A549 treated with AZD2906 at 1 μM for 4 hours (cell line): ENCODE measurements at places on chromosomes 2 and 18. TPM values are rescaled to one million over a fixed set of nuclear protein-coding genes. Genes with fewer than 3 reads are reported as not detected.

The LGALSL gene
- 11.0 to 12.8 TPM (median 11.5 TPM) in 5 replicates for total RNA-seq

The EPHA4 gene
- 0.58 to 0.95 TPM (median 0.77 TPM) in 5 replicates for total RNA-seq

The CNRIP1 gene
- total RNA-seq, result 1.3 to 2.1 TPM (median 1.6 TPM) in 5 replicates

The COL4A4 gene
- total RNA-seq, result 1.2 to 2.1 TPM (median 1.6 TPM) in 5 replicates

The RPRD1A gene
- 16.1 to 20.6 TPM (median 19.5 TPM) in 5 replicates for total RNA-seq

The GPR45 gene
- 0.06 TPM in 1 of 5 replicates, not detected in the others for total RNA-seq

The LRRTM4 gene
- total RNA-seq, result not detected in 5 replicates

The MOCOS gene
- 2.7 to 3.2 TPM (median 2.9 TPM) in 5 replicates for total RNA-seq

The WNT6 gene
- 0.17 to 0.27 TPM (median 0.25 TPM) in 5 replicates for total RNA-seq

The CD8A gene
- total RNA-seq, result 0.18 to 0.55 TPM (median 0.24 TPM) in 5 replicates

The MREG gene
- total RNA-seq, result 3.9 to 4.7 TPM (median 4.0 TPM) in 5 replicates

The AUP1 gene
- total RNA-seq, result 185 to 250 TPM (median 238 TPM) in 5 replicates

The CFAP210 gene
- 0.27 to 0.35 TPM (median 0.31 TPM) in 5 replicates for total RNA-seq

The OXER1 gene
- total RNA-seq, result not detected in 5 replicates

The PCARE gene
- total RNA-seq, result not detected in 5 replicates

The ANKRD30B gene
- total RNA-seq, result not detected in 5 replicates

The MCM6 gene
- 43.0 to 55.6 TPM (median 45.1 TPM) in 5 replicates for total RNA-seq

The MPP4 gene
- 0.05 to 0.24 TPM (median 0.07 TPM) in 4 of 5 replicates, not detected in the other for total RNA-seq

The AMER3 gene
- total RNA-seq, result not detected in 5 replicates

The AQP12B gene
- not detected in 5 replicates for total RNA-seq

The RFX8 gene
- not detected in 5 replicates for total RNA-seq

The RAB1A gene
- 204 to 236 TPM (median 234 TPM) in 5 replicates for total RNA-seq

The SOX11 gene
- not detected in 5 replicates for total RNA-seq

The YIPF4 gene
- total RNA-seq, result 36.3 to 52.5 TPM (median 48.2 TPM) in 5 replicates

The POTEJ gene
- total RNA-seq, result not detected in 5 replicates

The LRRTM1 gene
- total RNA-seq, result not detected in 5 replicates

The RAMP1 gene
- 0.07 to 0.10 TPM in 2 of 5 replicates, not detected in the others for total RNA-seq

The LIMS4 gene
- 0.50 to 0.89 TPM (median 0.62 TPM) in 5 replicates for total RNA-seq

The SNRNP200 gene
- 109 to 121 TPM (median 113 TPM) in 5 replicates for total RNA-seq

The TDRD15 gene
- total RNA-seq, result not detected in 5 replicates

The SPDYA gene
- 0.08 to 0.27 TPM (median 0.25 TPM) in 5 replicates for total RNA-seq

The LAMA1 gene
- 0.06 to 0.16 TPM (median 0.09 TPM) in 5 replicates for total RNA-seq

The SKOR2 gene
- not detected in 5 replicates for total RNA-seq

The ASXL2 gene
- 10.1 to 14.2 TPM (median 13.2 TPM) in 5 replicates for total RNA-seq

The EPB41L3 gene
- total RNA-seq, result 0.02 to 0.43 TPM (median 0.17 TPM) in 5 replicates

The MAPRE3 gene
- 9.1 to 11.4 TPM (median 9.9 TPM) in 5 replicates for total RNA-seq

The PLGLB2 gene
- 0.10 to 0.33 TPM (median 0.19 TPM) in 5 replicates for total RNA-seq

The VAMP8 gene
- 14.8 to 19.3 TPM (median 16.2 TPM) in 5 replicates for total RNA-seq

The STPG4 gene
- 0.03 to 0.07 TPM in 2 of 5 replicates, not detected in the others for total RNA-seq

The SCN2A gene
- total RNA-seq, result 0.03 TPM in 1 of 5 replicates, not detected in the others

The PPP1R1C gene
- 1.3 to 2.1 TPM (median 1.6 TPM) in 5 replicates for total RNA-seq

The OR6B2 gene
- not detected in 5 replicates for total RNA-seq

The KIAA2012 gene
- not detected in 5 replicates for total RNA-seq

The UGT1A10 gene
- 0.03 to 0.14 TPM (median 0.08 TPM) in 4 of 5 replicates, not detected in the other for total RNA-seq

The UGT1A7 gene
- 3.4 to 5.0 TPM (median 3.5 TPM) in 5 replicates for total RNA-seq
